ENCODE measurements at places on chromosomes 5 and 9. TPM values are rescaled to one million over a fixed set of nuclear protein-coding genes. Genes with fewer than 3 reads are reported as not detected.

The SAXO1 gene
- 0.04 TPM for total RNA-seq

The NKD2 gene
- total RNA-seq = 2.3 TPM

The CLK4 gene
- 32.9 TPM for total RNA-seq

The GLT6D1 gene
- total RNA-seq = not detected

The MEGF10 gene
- total RNA-seq = 41.5 TPM

The PRDM9 gene
- not detected for total RNA-seq

The OR5C1 gene
- total RNA-seq = not detected

The NME5 gene
- total RNA-seq = 0.44 TPM

The CDH9 gene
- total RNA-seq = 0.18 TPM

The GPX3 gene
- total RNA-seq = 41.5 TPM

The GARIN3 gene
- not detected for total RNA-seq

The CEL gene
- 1.5 TPM for total RNA-seq

The AFAP1L1 gene
- 75.3 TPM for total RNA-seq

The TMOD1 gene
- 46.1 TPM for total RNA-seq

The NOTCH1 gene
- total RNA-seq = 16.7 TPM

The GFPT2 gene
- total RNA-seq = 11.3 TPM

The GALNT12 gene
- total RNA-seq = 2.7 TPM

The ENTPD2 gene
- 3.7 TPM for total RNA-seq

The PPP2R2B gene
- total RNA-seq = 3.5 TPM

The GLRA1 gene
- total RNA-seq = not detected

The C5orf52 gene
- total RNA-seq = not detected

The LSM11 gene
- 7.3 TPM for total RNA-seq

The TMC1 gene
- 0.49 TPM for total RNA-seq

The SPARC gene
- total RNA-seq = 4,650 TPM

The FABP6 gene
- 0.09 TPM for total RNA-seq

The INSL6 gene
- not detected for total RNA-seq

The C1QTNF3 gene
- total RNA-seq = 131 TPM

The KLHL3 gene
- 3.6 TPM for total RNA-seq

The NRARP gene
- 2.5 TPM for total RNA-seq
